Fibroblast of skin of left quadriceps (primary cell): ENCODE measurements at places on chromosomes 2 and 18.
A peak's percentile ranks its signal among the peaks of the same experiment; 100 is the strongest.

DNA sequence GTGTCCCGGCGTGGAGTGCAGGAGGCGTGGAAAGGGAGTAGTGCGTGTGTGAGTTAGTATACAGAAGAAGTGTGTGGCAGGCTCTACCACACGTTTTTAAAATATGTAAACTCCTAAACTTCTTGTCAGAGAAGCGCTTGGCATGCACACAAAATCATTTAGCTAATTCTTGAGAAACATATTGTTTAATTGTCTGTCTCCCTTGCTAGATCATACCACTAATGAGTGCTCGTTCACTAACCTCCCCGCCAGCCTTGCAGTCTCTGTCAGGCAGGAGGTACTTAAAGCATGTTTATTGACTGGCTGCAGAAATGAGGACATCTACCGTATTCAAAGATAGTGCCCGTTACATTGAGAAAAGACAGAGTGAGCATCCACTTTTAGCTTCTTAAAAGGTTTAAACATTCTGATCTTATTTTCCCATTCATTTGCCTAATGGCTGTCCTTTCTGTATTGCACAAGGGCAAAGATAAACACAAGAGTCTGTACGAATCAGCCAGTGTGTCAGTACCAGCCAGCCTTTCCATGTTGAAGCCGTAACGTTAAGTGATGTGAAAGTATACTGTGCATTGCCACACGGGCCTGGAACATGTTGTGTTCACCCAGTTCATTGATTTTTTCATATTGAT lies 41.4 kb downstream of the TRAPPC12 start:
- DNase-seq, result no peak

GRCh38 chr18:79817607-79817998 lies 19.9 kb downstream of the KCNG2 start:
- no peak for DNase-seq

DNA sequence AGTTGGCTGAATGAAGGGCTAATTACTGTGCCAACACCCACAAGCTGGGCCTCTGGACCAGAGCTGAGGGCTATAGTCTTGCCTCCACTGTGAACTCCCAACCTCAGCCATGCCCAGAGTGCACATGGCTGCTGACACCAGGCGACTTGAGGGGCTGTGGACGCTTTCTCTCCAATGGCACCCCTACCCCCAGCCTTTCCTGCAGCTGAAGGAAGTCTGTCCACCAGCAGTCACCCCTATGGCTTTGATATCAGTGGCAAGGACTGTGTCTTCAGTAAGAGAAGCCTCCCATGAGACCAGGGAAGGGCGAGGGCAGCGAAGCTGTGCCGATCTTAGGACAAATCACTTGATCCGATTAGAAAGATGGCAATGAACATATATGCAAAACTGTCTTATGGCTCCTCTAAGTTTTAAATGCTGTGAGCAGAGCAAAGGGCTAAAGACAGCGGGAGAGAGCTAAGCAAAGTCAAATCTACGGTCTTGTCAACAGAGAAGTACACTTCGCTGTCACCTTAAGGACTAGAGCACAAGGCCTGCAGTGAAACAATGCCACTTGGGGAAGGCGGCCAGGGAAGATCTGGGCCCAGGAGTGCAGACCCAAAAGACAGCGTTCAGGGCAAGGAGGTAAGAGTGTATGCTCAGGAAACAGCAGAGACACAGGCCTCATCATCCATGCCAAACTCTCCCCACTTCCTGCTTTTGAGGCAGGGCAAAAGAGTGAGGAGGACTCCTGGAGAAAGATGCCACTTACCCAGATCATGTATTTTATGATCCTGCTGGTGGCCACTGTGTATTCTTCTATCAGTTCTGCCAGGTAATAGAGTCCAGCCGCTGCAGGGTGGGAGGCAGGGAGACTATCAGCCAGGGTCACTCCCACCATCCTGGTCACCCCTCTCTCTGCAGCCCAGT lies 1.5 kb downstream of the TEX261 start:
- DNase-seq, result no peak

- DNase-seq, result peak; percentile 96
Measured at GRCh38 chr2:66432801-66433694, 1.9 kb upstream of the MEIS1 start.

DNA sequence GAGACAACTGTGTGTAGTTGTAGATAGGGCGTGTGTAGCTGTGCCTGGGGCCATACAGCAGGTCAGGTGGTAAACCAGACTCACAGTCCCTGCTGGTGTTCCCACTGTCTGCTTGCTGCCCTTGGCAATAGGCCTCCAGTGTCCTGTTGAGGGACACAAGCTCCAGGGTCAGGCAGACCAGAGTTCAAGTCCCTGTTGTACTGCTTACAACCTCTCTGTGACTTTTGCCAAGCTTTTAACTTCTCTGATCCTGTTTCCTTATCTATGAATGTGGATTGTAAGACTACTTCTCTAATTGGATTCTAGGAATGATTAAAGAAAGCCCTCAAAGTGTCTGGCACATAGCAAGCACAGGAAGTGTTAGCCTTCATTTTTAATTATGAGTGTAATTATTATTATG lies 68.6 kb downstream of the MERTK start:
- no peak for DNase-seq

DNA sequence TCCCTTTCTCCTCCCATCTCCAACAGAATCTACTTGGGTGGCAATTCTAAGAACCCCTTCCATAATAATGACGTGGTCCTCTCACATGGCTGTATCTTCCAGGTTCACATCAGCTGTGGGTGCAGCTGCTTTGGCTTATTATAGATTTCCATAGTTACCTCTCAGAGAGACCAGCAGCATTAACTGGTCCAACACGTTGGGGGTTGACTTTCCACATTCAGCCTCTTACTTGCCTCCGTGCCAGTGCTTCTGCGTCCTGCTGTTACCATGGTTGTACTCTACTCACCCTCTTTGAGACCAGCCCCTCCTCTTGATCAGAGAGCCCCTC lies 570.7 kb downstream of the PLCL1 start:
- DNase-seq, result no peak

DNA sequence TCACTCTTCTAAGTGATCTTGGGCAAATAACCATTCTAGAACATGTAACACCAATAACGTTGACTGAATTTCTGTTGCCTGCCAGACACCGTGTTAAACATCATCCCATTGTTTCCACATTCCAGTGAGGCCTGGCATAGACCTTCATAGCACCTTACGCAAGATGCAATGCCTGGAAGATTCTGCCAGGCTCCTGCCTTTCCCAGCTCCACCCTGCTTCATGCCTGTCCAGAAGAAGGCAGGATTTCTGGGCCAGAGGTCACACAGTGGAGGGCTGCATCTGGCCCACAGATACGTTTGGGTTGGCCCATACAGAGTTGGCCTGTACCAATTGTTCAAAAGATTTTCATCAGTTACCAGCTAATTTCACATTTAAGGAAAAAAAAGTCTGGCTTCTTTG lies 46.3 kb downstream of the EN1 start:
- DNase-seq, result no peak

DNA sequence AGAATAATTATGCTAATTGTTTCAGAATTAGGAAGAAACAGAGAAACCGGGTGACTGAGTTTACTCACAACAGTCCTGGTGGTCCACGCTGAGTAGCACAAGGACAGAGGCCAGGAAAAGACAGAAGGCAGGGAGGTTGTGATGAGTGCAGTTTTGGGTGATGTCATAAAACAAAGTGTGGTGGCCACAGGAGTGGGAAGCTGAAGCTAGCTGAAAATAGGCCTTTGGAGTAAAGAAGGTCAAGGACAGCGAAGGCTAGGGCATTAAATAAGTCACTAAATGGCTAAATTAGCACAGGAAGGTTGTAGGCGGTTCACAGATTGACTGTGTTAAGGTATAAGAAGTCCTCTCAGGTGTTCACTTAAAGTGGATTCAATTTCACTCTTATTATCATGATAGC lies 120.9 kb upstream of the TTN start:
- no peak for DNase-seq

GRCh38 chr2:96960153-96960961 lies 26.0 kb downstream of the FAM178B start:
- DNase-seq, result peak; percentile 42

GRCh38 chr2:195051401-195051800 lies 605.6 kb upstream of the SLC39A10 start:
- no peak for DNase-seq

DNA sequence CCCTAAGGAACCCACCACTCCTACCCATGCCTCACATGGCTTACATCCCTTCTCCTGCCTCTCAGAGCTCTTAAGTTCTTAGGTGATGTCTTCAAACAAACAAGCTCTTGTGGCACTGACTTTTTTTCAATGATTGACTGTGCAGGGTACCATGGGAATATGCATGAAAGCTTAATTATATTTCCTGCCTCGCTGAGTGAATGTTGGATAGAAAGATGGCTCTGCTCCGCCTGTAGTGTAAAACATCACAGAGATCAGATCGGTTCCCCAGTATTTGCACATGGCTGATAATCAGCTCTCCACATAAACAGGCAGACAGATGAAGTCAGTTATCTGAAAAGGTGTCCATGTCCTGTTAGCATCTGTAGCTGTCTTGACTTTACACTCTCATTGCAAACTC lies 820.8 kb downstream of the TDRD15 start:
- DNase-seq, result no peak

GRCh38 chr18:10213526-10213925 lies 240.9 kb upstream of the APCDD1 start:
- peak; percentile 15 for DNase-seq

DNA sequence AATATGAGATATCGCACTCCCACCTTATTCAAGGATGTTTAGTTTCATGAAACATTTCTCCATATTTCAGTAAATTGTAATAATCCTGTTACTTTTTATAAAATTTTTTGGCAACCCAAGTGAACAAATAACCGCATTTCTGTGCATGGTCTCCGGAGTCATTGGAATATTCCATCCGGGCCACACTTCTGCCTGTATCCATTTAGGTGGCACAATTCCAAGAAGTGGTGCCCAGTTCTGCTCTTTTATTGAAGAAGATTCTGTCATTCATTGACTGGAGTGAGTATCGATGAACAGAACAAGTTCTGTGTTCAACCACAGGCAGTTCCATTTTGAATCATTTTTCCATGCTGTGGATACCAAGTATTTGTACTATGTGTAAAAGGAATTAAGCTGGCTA lies 26.6 kb upstream of the ICOS start:
- no peak for DNase-seq

DNA sequence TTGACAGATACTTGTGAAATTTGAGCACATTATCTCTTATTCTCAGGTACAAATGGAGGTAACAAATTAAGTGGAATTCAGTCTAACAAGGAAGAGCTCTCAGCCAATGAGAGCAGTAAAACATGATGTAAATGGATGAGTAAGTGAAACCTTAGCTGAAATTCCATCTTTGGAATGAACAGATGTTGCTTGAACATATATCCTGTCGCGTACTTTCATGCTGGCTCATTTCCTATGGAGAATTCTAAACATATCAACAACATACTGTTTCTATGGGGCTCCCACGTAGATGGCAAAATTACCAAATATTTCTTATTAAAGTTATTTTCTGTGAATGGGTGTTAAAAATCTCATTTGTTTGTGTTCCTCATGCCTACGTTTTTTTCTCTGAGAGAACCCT lies 256.3 kb upstream of the LINC00305 start:
- DNase-seq, result peak; percentile 79

DNA sequence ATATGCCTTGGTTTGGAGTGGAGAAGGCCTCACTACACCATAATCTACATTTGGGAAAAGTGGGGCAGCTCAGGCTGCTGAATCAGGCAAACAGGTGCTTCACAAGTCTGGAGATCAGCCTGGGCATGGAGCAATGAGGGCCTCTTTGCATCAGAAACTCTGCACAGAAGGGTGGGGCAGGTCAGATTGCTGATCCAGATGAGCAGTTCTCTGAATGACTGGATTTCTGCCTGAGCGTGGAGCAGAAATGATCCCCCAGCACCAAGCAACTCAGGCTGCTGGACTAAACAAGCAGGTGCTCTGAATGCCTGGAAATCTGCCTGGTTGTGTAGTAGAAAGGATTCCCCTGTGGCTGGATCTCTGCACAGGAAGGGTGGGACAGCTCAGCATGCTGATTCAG lies 605.3 kb upstream of the ZNF804A start:
- no peak for DNase-seq

- DNase-seq, result no peak
Measured at GRCh38 chr2:98828793-98829371, 98.0 kb upstream of the MGAT4A start.

GRCh38 chr18:46174342-46175041 lies 70.3 kb downstream of the HAUS1 start:
- DNase-seq, result no peak

DNA sequence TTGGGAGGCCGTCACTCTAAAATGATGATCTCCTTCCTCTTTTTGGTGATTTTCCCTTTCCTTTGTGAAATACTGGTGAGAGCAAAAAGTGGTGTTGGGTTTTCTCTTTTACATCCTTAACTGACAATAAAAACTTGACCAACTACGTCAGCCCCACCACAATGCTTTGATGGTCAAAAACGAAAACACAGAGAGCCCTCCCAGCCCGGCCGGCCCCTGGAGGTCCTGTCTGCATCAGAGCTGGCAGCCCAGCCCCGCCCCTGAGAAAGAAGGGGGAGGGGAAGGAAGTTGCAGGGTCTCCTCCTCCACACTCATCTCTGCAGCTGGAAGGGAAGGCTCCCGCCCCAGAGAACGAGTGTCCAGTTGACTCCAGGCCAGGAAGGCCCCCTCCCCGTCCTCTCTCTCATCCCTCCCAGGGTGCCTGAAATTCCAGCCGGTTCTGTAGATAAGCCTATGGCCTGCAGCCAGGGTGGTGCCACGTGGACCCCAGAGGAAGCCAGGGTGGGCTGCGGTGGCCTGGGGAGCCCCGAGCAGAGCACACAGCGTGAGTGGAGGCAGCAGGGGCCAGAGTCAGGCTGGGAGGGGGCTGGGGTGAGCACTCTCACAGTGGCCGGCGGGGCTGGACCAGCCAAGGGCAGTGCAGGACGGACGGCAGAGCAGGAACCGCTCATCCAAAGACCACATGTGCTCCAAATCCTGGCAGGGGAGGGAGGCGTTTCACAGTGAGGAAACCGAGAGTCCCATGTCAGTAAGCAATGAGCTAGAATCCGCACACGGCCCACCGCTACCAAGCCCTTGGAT lies 19.8 kb downstream of the BIN1 start:
- peak; percentile 59 for DNase-seq

- DNase-seq, result no peak
Measured at GRCh38 chr2:68717305-68717661, 17.3 kb upstream of the ARHGAP25 start.

DNA sequence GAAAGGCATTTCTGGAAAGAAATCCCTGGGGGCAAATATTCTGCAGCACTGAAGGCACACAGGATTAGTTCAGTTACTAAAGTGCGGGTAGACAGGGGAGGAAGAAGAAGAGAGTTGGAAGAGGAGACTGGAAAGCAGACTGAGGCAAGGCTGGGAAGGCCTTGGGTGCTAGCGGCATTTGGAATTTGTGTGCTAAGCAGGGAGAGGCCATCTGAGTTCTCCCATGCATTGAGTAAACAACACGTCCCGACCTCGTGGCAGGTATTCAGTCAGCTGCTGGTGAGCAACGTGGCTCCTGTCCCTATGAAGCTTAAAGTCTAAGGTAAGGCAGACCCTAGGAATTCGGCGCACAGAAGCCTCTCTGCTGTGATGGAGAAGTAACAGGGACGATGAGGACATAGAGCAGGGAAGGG lies 30.7 kb downstream of the ATP8B1 start:
- no peak for DNase-seq

GRCh38 chr2:118097657-118098056 lies 9.4 kb downstream of the INSIG2 start:
- no peak for DNase-seq

GRCh38 chr2:186806591-186806990 lies 42.4 kb downstream of the ZSWIM2 start:
- no peak for DNase-seq

- DNase-seq, result no peak
Measured at GRCh38 chr2:48983551-48983950, 170.8 kb downstream of the FSHR start.
